ENCODE measurements at places on chromosomes 5 and 9.
A peak's percentile ranks its signal among the peaks of the same experiment; 100 is the strongest.

- DNase-seq: peak; percentile 30
Measured at GRCh38 chr5:61817472-61818326, 485.6 kb downstream of the ZSWIM6 start.

GRCh38 chr5:179180061-179180610 lies 120.0 kb downstream of the ZNF354C start:
- DNase-seq: no peak

DNA sequence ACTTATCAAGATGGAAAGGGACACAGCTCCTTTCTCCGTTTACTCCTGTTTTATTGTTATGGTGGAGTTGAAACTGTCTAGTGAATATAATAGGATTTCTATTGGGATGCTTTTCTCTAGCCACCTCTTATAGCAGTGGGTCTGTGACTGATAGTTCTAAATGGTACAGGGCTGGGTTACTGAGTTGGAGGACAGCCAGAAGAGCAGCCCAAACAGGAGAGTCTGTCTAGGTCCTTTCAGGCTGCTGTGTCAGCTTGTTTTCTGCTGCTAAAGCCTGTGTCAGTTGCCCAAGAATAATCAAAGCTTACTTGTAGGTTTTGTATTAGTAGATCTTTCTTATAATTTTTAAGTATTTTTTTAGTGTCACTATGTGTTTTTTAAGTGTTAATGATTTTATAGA lies 356.0 kb upstream of the SEMA6A start:
- DNase-seq: no peak

DNA sequence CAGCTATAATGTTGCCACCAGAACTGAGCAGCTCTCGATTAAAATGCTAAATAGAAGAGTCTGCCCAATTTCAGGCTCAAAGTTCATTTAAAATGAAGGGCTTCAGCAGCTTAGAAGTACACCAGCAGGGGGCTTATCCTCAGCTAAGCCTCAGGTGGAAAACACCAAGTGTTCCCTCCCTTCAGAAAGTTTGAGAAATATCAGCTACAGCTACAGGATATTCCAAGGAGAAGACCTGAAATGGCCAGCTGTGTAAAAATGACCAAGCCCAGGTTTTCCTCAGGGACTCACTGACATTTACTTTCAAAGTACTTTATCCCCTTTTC lies 395.4 kb downstream of the DTWD2 start:
- no peak for DNase-seq

- DNase-seq: no peak
Measured at GRCh38 chr9:107768224-107768623, 278.7 kb upstream of the KLF4 start.

- no peak for DNase-seq
Measured at GRCh38 chr5:98805070-98805469, 31.6 kb downstream of the RGMB start.

- DNase-seq: no peak
Measured at GRCh38 chr5:168118042-168118668, 173.3 kb upstream of the WWC1 start.

- DNase-seq: no peak
Measured at GRCh38 chr5:72293495-72294055, 26.5 kb downstream of the MRPS27 start.

DNA sequence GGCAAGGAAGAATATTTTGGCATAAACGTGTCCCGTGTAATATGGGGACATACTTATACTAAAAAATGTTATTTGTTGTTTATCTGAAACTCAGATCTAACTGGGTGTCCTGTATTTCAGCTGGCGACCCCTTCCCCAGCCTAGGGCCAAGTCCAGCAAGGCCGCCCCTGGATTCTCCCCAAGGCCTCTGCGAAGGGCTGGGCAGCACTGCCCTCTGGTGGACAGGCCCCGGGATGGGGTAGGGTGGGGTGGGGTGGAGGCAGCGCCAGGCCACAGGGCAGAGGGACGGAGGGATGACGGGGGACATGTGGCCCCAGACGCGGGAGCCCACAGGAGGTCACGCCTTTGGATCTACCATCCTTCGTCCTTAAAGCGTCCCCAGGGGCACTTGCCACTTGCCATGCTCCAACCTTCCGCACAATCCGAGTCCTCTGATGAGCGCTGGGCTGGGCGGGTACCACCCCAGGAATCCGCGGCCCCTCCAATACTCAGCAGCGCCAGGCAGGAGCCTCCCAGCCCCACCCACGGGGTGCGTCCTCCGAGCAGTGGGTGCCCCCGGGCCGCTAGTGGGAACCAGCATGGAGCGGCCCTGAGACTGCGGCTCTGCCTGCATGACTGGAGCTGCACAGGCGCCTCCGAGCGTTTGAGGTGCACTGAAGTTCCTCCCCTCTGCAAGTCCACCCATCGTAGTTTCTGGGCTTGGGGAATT lies 7.1 kb upstream of the AGPAT2 start:
- DNase-seq: peak; percentile 64

GRCh38 chr5:159849437-159850083 lies 66.7 kb upstream of the ADRA1B start:
- no peak for DNase-seq

GRCh38 chr5:6773342-6774035 lies 60.3 kb downstream of the TENT4A start:
- DNase-seq: peak; percentile 32

DNA sequence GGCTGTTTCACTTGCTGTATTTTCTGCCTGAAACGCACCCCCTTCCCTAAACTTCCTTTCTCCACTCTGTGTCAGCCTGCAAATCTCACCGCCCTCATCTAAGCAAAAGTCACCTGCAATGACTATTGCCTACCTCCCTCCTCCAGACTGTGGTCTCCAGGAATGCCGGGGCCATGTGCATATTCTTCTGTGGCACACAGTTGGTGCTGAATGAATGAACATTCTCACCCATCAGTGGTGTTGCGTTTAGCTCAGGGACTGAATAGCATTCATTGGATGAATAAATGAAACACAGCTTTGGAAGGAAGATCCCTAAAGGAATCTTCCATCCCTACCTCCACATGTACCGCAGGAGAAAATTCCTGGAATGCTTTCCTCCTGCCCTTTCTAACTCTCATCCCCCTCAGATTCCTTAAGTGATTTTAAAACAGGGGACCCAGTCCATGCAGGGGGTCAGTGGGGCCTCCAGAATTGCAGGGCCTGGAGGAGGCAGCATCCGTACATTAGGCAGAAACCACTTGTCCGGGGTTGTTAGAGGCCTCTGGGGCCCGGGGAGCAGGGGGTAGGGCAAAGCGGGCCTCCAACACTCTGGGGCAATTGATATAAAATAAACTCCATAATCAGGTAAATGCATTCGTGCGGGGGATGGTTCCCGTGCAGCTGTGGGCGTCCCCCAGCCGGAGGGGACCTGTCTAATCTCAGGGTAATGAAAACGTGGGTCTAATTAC lies 28.3 kb upstream of the PTGS1 start:
- no peak for DNase-seq

GRCh38 chr9:4553951-4554381 lies 63.7 kb downstream of the SLC1A1 start:
- no peak for DNase-seq

DNA sequence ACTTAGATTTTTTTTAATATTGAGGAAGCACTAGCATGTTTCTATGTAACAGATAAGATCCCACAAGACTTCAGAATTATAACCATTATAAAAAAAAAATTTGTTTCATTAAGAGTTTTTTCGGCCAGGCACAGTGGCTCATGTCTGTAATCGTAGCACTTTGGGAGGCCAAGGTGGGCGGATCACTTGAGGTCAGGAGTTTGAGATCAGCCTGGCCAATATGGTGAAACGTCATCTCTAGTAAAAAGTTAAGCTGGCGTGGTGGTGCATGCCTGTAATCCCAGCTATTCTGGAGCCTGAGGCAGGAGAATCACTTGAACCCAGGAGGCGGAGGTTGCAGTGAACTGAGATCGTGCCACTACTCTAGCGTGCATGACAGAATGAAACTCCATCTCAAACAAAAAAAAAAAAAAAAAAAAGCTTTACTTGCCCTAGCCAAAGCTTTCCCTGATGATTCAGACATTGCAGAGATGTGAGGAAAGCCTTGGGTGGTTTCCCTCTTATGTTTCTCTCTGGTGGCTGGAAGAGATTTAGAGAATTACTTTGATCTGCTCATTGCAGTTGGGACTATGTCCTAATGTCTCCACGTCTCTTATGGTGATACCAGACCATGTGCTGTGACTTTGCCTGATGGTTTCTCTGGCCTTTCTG lies 65.4 kb downstream of the EGFLAM start:
- no peak for DNase-seq

DNA sequence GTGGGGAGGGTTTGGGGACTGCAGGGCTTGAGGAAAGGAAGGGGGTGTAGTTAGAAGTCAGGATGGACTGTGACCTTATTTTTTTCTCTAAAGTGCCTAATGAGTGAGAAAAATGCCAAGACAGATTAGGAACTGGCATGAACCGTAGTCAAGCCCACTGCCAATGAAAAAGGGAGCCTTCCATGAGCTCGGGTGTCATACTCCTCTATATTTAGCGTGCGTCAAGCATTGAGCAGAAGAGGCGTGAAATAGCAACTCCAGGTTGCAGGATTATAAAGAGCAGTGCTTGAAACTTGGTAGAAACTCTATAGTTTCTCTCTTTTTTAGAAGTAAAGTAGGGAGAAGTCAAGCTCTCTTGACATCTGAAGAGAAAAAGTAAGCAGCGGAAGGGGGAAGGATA lies 1.8 kb downstream of the SGCD start:
- no peak for DNase-seq

- peak; percentile 98 for DNase-seq
Measured at GRCh38 chr5:134465816-134466240, 54.1 kb upstream of the CDKN2AIPNL start.

DNA sequence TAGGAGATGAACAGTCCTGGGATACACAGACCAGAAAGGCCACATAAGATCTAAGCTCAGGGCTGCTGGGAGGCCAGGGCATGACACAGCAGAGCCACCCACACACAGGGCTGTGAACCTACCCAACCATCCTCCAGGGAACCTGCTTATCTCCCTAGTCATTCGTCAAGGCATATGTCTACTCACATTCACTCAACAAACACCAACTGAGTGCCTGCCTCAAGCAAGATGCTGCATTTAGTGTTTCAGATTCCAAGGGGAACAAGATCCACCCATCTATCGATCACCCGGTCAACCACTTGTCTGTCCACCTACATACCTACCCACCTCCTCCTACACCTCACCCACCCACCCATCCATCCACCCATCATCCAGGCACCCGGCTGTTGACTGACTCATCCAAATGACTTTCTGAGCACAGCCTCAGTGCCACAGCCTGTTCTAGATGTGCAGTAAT lies 1.9 kb downstream of the DPM2 start:
- DNase-seq: no peak

DNA sequence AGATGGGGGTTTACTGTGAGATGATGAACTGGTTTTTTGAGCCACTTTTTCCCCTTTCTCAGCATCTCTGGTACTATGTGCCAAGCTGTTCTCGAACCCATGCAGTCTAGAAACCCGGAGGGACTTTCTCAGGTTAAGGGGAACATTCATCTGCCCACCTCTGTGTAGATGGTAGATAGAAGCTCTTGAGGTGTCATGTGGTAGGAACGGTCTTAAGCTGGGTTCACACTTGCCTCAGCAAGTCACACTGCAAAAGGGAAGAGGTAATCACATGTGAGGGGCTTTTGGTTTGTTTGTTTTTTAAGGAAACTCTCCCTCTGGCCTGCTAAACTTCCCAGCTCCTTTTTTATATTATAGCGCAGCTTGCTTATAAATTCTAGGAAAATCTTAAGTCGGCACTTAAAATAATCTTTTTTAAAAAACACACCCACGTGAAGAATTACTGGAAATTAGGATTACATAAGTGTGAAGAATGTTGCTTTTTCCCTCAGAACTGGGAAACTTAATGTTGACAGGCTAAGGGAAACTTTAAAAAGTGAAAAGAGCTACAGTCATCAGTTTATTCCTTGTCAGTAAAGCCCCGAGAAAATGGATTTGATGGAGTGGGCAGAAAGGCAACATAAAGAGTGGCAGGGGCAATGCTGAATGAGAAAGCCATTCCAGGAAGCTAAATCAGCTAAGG lies 430.3 kb downstream of the ARHGEF28 start:
- no peak for DNase-seq

GRCh38 chr5:143428155-143428554 lies 24.7 kb upstream of the NR3C1 start:
- DNase-seq: peak; percentile 79

GRCh38 chr9:22037954-22038690 lies 29.0 kb upstream of the CDKN2B start:
- DNase-seq: peak; percentile 62

DNA sequence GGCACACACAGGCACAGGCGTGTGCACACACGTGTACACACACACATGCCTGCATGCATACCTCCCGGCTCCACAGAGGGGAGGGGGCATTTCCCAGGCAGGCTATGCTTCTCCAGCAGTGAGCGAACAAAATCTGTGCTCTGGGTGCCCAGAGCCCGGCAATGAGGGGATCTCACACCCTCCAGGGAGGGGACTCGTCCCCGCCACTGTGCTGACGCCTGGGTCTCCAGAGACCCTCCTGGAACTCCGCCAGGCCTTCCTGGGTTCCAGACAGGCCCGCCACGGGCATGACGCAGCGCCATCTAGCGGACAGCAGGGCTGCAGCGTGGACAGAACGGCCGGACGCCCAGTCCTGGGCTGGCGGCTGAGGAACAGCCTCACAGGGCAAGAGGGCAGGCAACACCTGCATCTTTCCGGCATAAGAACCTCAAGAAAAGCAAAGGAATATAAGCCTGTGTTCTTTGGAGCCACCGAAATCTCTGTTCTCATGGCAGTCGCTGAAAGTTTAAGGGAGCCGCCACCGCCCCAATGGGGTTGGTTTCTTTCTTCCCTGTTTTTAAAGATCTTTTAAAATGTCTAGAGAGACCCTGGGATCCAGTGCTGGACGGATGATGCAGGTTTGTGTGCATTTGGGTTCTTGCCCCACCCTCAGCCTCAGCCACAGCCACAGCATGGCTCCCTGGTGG lies 135.6 kb upstream of the PPP1R26 start:
- peak; percentile 71 for DNase-seq

- no peak for DNase-seq
Measured at GRCh38 chr5:81265101-81265500, 32.0 kb downstream of the CKMT2 start.

- peak; percentile 41 for DNase-seq
Measured at GRCh38 chr9:70485273-70485858, 70.9 kb upstream of the KLF9 start.

DNA sequence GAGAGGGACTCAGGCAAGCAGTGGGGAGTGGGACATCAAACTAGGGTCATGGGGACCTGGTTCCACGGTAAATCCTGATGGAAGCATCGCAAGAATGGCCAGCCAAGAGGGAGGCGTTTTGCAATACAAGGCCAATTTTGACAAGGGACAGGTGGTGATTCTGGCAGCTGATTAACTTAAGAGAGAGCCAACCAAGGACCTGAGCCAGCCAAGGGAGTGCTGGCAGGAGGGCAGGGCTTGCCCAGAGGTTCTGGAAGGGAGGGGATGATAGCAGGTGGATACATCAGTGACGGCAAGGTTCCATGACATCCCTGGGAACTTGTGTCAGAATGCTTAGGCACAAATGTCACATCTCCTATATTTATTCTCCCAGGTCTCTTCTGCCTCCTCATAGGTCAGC lies 32.8 kb upstream of the PUM3 start:
- no peak for DNase-seq

- DNase-seq: no peak
Measured at GRCh38 chr5:14752497-14753071, 88.1 kb downstream of the OTULIN start.

All from suppressor macrophage treated with lipopolysaccharide for 1 hour (primary cell).